ENCODE measurements at places on chromosomes 7 and 10.

DNA sequence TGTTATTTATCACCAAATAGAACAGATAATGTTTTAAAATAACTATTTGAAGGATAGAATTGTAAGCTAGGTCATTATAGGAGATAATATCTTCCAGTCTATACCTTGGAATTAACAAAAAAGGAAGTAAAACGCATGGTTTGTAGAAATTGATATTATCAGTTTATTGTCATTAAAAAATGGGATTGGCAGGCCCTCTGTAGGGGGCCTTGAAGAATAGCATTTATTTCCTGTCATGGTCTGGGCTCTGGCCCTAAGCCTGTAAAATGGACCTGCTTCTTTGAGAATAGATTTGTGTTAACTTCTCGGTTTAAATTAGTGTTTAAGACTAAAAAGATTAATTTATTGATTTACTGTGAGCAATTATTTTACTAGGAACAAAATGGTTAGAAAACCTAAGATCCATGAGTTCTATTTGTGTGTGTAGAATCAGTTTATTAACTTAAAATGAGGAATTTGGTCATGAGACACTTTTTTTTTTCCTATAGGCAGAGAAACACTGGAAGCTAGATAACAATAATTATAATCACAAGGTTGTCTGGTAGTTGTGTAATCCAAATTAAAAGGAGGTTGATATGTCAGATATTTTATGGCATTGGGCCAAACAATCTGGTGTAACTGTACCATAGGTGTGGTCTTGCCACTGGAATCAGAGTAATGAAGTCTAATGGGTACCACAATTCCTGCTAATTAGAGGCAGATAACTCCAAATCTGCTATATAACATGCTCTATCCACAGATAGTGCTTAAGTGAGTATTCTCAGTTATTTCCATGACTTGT is 197.4 kb upstream of the FOXP2 start:
- no peak for DNase-seq

- no peak for DNase-seq
Measured at GRCh38 chr10:129626309-129626708, 159.3 kb downstream of the MGMT start.

DNA sequence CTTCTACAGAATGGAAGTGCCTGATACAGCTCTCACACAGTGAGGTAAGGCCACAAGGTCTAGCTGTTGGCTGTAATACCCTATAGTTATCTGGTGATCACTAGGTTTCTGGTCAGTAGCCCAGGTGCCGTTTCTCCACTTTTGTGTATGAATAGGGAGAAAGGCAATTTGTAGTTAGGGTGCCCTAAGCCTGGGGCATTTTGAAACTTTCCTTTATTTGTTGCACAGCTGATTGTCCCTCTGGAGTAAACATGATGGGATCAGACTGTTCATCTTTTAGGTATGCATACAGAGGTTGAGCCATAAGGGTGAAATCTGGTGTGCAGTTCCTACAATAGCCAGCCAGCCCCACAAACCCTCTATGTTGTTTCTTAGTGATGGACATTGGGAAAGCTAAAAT is 112.4 kb downstream of the ANKRD26 start:
- no peak for DNase-seq

GRCh38 chr7:132577206-132578049 is 1.2 kb upstream of the PLXNA4 start:
- no peak for DNase-seq

DNA sequence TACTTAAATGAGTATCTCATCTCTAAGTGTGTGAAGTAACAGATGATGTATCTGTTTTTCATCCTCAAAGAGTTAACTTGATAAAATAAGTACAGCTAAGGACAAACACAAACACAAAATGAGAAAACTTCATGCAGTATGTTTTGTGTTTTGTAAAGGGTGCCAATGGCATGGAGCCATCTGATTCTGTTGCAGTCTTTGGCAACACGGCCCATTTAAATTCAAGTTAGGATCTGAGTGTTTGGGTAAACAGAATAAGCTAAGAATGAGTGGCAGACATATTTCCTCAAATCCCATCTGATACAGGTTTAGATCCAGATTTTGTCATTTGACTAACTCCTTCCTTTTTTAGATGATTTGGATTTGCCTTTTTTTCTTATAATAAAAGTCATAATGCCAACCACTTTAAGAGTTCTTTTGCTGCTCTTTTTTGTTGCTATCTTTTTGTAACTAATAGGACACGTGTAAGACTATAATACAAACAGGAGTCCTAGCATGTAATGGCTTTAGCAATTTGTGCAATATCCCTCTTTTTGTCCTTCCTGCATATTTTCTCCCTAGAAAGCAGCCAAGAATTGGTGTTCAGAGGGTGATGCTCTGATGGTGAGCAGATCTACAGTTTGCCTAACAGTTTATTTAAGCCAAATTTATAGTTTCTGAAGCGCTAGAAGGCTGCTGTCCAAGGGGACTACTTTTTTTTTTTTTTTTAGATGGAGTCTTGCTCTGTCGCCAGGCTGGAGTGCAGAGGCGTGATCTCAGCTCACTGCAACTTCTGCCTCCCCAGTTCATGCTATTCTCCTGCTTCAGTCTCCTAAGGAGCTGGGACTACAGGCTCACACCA is 18.9 kb upstream of the ACTA2 start:
- DNase-seq, result no peak

DNA sequence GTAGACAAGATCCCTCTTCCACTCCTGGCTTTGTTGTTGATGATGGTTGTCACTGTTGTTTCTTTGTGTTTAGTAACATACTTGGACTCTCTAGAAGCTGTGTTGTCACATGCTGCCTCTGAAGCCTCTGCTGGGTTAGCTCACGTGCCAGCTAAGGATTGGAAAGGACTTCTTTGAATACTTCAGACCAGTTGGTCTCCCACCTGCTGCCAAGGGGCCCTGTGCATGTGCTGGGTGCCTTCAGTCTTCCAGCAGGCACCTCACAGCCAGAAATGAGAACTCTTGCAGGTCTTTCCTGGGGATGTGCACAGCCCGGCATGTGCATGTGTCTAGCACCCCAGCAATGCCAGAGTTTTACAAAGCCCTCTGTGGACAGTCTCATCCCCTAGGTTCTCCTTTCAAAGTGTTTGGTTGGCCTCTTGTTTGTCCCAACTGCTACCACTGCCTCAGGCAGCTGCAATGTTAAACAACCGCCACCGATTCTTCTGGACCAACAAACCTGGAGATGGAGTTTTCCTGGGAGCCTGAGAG is 21.7 kb upstream of the NCAPG2 start:
- no peak for DNase-seq

DNA sequence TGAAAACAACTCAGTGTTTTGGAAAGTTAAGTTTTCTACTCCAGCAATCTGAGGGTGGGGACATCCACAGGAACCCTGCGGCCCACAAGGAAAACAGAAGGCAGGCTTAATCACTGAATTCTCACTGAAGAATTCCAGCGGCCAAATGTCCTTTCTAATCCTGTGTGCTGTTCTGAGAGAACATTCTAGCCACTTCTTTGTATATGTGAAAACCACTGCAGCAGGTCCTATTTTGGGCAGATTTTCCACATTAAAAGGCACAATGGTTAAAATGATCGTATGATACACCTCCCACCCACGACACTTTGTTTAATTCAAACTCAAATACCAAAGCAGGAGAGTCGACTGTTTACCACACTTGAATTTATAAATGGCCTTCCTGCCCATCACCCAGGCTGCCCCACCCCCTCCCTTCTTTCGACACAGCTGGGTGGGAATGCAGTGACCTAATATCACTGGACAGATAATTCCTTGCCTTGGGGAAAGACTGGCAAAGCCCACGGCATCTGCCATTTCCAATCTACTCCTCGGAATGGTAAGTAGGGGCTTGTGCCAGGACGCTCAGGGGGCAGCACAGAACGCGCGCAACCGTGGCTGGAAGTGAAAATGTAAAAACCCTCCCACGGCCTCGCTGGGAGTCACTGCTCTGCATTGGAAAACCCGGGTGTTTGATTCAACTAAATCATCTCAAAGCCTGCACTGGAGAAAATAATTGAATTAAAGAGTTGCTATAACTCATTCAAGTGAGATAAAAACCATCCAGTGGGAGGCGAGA is 67.0 kb downstream of the CTBP2 start:
- DNase-seq, result no peak

- no peak for DNase-seq
Measured at GRCh38 chr10:111481261-111481826, 404.5 kb downstream of the ADRA2A start.

GRCh38 chr10:30459283-30459682 is 25.3 kb downstream of the MAP3K8 start:
- DNase-seq, result no peak

DNA sequence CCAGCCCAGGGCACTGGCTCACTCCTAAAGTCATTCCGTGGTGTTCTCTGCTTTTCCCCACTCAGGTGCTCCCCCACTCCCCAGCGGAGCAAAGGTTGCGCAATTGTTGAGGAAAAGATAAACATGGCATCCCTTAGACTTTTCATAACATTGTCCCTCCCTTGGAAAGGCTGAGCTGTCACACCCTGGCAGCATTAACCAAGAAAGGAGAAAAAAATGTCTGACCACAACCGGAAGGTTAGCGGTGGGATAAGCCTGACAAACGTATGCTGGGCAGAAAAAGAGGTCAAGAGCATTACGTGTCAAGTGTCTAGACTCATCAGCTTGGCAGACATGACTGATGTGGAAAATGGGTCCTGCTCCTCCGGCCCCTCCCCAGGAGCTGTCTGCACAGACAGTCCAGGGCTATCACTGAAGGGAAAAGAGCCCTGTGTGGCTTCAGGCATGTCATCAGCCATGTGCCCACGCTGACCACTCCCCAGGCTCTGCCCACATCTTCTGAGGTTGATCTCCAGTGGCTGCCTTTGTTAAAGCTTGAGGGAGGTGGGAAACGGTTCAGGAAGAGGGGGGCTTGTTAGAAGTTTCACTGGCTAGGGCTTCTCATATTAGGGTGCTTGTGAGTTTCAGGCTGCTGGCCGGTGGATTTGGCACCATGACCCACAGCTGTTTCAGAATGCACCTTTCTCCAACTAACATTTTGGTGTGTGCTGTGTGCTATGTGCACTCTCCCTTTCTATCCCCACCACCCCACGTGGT is 30.1 kb downstream of the BTBD16 start:
- no peak for DNase-seq

- DNase-seq, result no peak
Measured at GRCh38 chr10:98539578-98539977, 92.8 kb upstream of the HPS1 start.

GRCh38 chr7:76238326-76238725 is 36.6 kb downstream of the SRRM3 start:
- DNase-seq, result no peak

DNA sequence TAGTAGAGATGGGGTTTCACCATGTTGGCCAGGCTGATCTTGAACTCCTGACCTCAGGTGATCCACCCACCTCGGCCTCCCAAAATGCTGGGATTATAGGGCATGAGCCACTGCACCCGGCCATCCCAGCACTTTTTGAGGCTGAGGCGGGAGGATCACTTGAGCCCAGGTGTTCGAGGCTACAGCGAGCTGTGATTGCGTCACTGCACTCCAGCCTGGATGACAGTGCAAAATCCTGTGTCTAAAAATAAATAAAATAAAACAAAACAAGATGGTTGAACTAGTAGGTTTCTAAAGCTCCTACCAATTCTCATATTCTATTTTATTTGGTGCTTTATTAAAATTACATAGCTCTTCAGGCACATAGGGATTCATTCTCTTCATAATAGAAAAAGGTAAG is 890.3 kb upstream of the AUTS2 start:
- DNase-seq, result no peak

DNA sequence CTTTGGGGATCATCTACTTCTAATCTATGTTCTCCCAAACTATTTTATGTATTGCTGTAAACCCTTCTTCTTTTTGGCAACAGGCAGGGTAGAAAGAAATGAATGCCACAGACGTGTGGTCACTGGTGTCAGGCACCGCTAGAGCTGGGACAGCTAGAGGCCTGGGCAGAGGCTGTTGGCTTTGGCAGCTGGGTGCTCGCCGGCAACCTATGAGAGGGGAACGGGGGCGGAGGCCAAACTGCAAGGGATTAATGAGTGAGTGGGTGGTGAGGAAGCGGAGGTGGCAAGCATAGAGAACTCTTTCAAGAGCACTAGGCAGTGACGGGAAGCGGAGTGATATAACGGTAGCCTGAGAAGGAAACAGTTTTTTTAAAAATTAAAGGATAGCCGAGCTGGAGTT is 78.5 kb downstream of the CREB5 start:
- DNase-seq, result no peak

DNA sequence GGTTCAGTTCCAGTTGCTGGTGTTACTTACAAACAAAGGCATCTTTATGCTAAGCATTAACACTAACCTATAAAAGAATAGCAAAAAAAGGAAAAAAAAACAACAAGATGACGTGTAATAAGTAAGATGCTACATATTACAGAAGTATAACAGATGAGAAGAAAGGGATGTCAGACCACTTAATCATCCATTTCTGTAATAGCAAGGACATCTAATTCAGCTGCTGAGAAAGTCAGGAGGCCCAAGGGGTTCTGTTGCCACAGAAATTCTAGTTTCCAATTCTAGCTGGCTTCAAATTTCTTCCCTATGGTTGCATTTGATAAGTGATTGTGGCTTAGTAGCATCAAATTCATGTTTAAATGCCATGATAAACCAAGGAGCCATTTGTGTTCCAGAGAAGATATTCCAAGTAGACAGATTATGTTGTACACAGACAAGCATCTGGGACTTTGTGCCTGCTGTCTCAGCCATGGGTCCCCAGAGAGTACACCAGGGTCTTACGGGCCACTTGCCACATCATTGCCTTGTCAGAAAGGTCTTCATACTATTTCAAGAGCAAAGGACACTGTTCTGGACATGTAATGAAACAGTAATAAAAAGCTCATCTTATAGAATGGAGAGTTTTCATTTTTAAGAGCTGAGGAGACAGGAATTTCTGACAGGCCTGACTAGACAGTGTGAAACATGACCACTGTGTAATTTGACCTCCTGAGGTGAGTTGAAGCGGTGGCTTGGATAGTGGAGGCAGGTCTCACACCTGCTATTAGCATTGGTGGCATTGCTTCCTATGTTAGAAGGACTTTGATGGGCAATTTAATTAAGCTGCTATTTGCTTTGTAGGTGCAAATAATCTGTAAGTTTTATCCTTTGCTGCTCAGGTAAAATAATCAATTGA is 4.2 kb upstream of the ASB4 start:
- DNase-seq, result no peak

DNA sequence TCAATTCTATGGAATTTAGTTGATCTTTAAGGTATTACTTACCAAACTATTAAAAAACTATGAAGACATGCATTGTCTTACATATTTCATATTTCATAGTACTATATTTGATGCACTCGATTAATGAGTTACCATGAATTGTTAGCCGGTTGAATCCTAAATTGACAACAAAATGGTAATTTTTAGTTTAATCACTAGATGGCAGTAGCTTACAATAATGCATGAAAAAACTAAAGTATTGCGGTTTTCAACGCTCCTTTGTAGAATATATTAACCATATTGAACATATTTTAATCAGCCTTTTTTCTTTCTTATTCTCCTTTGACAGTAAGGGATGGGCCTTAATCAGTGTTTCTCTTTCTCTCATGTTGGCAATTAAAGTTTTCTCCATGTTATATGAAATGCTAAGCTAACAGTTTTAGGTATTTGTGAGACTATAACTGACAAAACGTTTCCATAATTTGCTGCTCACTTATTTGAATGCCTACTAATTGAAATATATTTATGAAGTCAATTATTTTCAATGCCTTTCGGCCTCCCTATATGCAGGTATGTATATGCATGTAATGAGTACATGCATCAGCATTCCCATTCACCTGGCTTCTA is 48.5 kb upstream of the ARL4A start:
- no peak for DNase-seq

- DNase-seq, result no peak
Measured at GRCh38 chr10:12198156-12198555, 2.2 kb downstream of the CDC123 start.

Data from stimulated activated CD4-positive, alpha-beta T cell treated with anti-CD3 and anti-CD28 coated beads, Interleukin-15, amount 100 ng/mL, for 1 hour (primary cell).